DMS79 treated with DMSO at 0.1 percent for 48 hours (cell line): ENCODE measurements at places on chromosomes 6 and 20.

DNA sequence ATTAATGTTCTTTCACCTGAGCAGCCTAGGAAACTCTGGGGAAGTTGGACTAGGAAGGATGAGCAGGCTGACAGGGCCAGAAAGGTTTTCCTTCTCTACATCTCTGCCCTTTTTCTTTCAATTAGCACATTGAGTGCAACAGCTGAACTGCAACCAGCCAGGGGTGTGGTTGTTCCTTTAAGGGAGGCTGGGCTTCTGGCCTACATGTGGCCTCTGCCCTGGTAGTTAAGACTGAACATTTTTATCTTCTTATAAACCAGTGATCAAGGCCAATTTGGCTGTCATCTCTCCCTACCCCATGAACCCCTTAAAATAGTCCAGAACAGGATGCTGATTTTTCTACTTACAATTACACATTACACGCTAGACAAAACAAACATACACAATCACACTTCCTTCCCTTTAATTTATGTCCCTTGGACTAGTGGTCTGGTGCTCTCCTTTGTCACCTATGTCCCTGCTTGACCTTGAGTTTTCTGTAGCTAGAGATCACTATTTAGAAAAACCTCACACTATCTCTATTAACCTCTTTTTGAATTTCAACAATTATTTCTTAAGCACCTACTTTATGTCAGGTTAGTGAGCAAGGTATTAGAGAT lies 60.3 kb downstream of the RNF217 start:
- no peak for DNase-seq

DNA sequence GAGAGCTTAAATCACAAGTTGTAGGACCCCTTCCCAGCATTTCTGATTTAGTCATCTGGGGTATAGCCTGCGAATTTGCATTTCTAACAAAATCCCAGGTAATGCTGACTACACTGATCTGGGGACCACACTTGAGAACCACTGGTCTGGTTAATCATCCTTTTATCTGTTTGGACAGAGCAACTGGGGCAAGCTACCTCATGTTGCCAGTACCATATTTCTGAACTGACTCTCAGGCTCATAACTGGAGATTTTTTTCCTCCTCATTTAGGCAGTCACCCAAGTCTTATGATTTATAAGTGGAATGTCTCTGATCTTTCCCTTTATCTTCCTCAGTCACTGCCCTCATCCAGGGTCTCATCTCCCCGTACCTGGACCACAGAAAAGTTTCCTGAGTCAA lies 12.0 kb upstream of the GTF3C6 start:
- DNase-seq: no peak

- DNase-seq: no peak
These were observed 146.8 kb downstream of the CDC5L start for GRCh38 chr6:44534291-44534690.

DNA sequence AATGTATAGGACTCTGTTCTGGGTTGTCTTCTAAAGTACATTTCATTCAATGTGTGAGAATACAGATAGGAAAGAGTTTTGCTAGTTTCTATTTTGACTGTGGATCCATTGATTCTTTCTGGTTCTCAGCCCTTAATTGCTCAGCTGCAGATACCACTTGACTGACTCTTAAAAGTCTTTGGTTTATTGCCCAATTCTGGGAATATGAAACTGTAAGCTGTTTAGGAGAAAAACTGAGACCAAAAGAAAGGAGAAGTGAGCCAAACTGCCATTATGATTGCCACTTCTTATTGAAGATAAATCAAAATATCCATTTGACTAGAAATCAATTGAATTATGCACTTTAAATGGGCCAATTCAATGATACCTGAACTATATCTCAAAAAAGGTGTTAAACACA lies 211.4 kb downstream of the ESR1 start:
- no peak for DNase-seq
